ENCODE measurements at places on chromosomes 6 and 20.

DNA sequence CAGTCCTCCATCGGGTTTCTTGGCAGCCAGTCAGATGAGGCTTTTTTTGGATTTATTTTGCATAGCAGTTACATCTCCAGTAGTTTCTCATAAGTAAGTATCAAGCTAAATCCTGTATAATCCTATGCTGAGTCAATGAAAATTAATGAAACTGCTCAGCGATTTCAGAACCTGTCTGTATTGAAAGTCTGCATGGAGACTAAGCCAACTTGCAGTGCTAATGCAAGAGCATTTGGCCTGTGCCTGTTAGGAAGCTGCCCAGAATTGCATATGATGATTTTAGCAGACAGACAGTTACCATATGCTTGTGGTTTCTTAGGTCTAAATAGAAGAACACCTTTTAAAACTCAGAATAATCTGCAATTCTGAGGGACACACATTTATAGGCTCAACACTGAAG lies 25.2 kb upstream of the LRRN4 start:
- no peak for DNase-seq

DNA sequence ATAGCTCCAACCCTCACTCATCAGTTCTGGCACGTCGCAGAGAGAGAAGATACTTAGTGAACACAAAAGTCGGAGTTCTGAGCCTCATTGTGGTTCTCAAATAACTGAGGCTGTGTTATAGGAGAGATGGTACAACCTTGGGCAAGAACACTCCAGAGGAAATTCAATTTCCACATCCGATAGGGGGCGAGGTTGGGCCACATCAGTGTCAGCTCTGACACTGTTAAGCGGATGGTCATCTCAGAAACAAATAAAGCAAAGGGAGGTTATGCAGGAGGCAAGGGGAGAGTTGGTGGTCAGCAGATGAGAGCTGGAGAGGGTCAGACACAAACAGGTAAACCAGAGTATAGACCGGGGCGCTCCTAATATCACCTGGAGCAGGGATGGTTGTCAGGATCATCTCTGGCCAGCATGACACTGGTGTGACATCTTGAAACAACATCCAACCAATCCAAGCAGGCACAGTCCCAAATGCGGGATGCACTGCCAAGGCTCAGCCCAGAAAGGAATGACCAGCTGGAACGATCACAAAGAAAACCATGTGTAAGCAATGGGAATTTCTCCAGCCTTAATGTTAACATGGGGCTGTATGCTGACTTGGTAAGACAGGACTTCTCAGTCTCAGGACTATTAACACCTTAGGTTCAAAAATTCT lies 331.8 kb downstream of the HACE1 start:
- DNase-seq: no peak

- DNase-seq: no peak
These were observed 5.5 kb upstream of the MTG2 start for GRCh38 chr20:62177307-62177706.

- no peak for DNase-seq
These were observed 6.4 kb upstream of the FANCE start for GRCh38 chr6:35445691-35446090.

DNA sequence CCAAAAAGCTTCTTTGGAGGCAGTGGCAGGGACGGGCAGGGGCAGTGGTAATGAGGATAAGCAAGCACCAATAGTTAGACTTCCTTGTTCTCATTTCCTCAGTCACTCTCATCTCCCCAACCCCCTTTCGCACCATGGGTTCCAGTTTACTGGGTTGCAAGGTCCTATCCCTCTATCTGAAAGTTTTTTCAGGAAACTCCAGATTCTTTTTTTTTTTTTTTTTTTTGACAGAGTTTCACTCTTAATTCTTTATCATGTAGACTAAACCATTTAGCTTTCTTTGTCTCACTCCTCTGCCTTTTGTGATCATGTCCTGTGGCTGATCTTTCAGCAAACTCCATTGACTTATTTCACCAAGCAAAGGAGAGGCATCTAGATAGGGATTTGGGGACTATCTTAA lies 51.4 kb upstream of the GMDS start:
- DNase-seq: no peak

GRCh38 chr20:62382306-62383198 lies 4.4 kb upstream of the RPS21 start:
- DNase-seq: peak; percentile 61

DNA sequence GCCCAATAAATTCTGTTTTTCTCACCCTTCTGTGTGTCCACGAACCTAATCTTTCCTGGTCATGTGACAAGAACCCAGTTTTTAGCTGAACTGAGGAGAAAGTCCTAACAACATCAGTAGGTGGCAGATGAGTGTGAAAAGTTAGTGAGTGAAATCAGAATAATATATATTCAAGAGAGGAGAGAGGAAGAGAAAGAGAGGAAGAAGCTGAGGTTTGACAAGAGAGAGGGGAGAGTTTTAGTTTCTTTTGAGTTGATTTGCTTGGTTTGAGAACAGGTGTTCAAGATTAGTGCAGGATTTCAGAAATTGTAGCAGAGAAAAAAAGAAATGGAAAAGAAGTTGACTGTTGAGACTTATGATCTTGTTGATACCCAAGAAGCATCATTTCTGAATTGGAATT lies 930.5 kb upstream of the FLRT3 start:
- no peak for DNase-seq

GRCh38 chr6:32393665-32394420 lies 13.1 kb downstream of the BTNL2 start:
- no peak for DNase-seq

DNA sequence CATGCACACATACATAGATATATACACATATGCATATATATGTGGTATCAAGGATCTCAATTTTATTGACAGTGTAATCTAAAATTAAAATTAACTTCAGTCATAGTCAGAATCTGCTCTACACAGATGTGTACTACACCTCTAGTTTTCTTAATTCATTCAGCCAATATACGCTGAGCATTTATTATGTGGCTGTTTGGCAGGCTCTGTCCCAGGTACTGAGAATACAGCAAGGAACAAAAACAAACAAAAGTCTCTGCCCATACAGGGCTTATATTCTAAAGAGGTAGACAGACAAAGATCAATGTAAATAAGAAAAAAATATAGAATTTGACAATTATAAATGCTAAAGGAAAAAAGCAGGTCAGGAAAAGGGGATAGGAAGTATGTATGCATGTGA lies 7.8 kb upstream of the RGS17 start:
- no peak for DNase-seq

DNA sequence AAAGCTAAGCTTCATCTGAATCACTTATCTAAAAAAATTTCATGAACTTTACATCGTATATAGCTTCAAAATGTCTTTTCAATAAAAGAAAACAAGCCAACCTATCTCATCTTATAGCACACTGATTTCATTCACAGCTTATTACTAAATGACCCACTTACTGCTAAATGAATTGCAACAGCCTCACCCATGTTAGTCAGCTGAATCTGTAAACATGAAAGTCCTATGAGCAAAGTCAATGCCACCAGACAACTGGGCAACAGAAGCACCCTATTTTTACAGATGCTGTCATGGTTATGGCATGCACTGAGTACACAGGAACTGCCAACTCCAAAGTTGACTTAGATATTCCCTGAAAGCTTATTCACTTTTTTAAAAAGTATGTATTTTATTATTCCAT lies 41.2 kb upstream of the DST start:
- no peak for DNase-seq

DNA sequence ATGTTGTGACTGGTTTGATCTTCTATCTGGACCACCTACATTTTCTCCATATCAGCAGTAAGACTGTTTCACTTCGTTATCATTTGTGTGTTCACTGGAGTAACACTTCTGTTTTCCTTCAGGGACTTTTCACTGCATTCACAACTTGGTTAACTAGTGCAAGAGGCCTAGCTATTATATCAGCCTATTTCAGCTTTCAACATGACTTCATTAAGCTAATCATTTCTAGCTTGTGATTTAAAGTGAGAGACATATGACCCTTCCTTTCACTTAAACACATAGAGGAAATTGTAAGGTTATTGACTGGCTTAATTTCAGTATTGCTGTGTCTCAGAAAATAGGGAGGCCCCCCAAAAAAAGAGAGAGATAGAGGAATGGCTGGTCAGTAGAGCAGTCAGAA lies 622.8 kb upstream of the NRSN1 start:
- DNase-seq: no peak

DNA sequence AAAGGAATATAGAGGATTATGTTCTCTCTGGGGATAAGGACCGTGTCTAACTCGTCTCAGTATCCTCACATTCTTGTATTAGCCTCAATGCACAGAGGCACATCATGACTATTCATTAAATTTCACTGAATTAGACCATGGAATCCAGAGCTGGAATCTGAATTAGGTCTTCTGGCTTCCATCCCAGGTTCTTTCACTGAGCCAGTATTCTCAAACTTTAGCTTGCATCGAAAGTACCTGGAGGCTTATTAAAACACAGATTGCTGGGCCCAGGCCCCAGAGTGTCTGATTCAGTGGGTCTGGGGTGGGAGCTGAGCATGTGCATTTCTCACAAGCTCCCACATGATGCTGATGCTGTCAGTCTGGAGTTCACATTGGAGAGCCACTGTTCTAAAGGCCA lies 142.0 kb downstream of the UST start:
- DNase-seq: no peak

DNA sequence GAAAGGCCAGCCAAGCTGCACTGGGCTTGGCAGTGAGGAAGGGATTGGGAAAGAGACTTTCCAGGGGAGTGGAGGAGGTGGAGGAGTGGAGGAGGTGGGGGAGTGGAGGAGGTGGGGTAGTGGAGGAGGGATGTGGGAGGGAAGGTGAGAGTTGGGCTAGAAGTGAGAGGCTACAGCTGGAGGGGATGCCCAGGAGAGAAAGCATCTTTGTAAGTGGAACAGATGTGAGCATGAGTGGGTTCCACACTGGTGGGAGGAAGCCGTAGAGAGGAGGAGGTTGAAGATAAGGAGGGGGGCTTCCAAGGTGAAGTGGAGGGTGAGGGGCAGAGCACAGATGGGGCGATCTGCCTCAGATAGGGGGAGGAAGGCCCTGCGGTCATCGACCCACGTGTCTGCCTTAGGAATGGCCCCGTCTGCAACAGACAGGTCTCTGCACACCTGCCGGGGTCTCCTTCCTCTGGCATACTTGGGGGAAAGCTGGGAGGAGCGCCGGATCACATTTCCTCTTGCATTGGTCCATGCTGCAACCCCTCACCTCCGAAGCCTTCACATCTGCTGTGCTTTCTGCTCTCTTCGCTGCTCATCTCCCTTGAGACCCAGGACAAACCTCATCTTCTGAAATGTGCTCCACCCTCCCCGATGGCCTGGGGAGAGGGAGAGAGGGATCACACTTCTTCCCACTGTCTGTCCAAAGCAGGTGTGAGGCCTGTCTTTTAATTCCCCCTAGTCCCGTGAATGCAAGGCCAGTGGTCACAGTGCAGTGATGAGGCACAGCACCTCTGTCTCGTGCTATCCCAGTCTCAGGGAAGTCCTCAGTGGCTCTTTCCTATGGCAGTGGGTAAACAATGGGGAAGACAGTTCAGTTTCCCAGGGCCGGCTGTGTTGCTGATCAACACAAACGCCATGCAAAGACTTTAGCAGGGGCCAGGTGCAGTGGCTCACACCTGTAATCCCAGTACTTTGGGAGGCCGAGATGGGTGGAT lies 48.6 kb upstream of the SNX9 start:
- no peak for DNase-seq

DNA sequence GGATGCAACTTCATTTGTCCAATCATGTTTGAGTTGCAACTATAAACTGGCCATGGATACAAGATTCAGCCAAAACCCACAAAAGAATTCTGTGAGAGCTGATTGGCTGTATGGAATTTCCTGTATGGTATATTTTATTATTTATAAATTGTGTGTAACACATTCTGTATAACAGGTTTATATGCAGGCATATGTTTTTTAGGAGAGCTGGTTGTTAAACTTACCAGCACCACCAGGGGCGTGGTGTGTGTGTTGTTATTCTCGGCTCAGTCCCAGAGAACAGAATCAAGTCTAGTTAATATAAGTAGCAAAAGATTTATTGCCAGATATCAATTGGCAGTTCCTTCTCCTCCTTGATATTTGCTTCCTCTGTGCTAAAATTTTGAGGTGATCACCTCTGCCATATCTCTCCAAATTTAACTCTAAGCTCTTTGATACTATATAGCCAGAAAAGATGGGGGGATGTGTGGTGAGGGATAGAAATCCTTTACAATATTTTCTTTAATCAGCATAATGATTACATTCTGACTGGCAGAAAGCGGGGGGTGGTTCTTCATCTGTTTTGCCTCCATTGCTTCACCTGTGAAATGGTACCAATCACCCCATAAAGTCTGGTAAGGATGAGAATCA lies 22.9 kb downstream of the CNBD2 start:
- DNase-seq: no peak

DNA sequence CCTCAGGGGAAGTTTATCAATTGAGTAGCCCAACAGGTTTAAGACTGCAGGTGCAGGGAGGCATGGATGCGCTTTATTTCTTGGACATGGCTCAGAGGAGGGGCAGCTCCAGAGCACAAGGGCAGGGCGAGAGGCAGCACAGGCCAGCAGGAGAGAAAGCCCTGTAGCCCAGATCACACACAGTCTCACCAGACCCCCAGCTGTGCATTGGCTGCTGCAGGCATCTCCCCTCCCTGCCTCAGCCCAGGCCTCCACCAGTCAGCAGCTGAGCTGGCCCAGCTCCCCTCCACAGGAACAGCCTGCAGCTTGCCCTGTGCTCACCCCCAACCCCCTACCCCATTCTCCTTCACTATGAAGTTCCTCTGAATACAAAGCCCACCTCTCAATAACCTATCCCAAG lies 24.7 kb downstream of the MRPL14 start:
- DNase-seq: no peak

GRCh38 chr20:44400970-44401769 lies 45.7 kb downstream of the HNF4A start:
- DNase-seq: no peak

GRCh38 chr20:15378151-15378550 lies 1040.7 kb upstream of the FLRT3 start:
- no peak for DNase-seq

GRCh38 chr6:104477569-104477968 lies 382.1 kb downstream of the HACE1 start:
- no peak for DNase-seq

DNA sequence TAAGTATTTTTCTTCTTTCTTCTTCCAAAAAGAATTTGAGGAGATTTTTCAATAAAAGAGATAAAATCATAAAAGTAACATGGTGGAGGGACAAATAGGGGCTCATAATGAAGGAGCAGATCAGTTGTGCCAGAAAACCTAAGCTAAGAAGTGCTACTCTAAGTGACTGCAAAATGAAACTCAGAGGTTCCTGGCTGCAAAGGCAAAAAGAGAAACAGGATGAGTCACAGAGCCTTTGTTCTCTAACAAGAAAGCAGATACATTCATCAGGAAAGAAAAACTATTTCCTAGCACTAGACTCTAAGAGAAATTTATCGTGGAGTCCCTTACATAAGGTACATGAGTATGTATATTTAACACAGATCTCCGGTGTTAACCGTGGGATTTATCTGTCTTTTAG lies 49.8 kb downstream of the TSHZ2 start:
- DNase-seq: no peak

- no peak for DNase-seq
These were observed 125.1 kb downstream of the LY86 start for GRCh38 chr6:6713657-6714056.

DNA sequence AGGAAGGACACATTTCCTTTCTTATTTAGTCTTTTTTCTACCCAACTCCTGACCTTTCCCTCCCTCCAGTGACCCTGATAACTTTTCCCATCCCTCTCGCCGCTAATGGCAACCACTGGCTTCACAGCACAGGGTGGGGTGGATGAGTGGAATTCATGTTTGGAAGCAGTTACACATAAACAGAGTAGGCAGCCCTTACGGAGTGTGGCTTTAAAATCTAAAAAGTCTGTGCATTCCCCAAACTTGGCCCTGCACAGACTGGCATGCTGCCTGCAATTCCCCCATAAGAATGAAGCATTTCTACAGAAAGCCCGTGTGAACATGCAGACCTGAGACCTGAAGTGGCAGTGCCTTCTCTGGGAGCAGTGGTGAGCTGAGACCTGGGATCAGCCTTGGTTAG lies 275.9 kb upstream of the PRND start:
- DNase-seq: no peak

Data from T-helper 22 cell (primary cell).